ENCODE measurements at places on chromosomes 5 and 9. TPM values are rescaled to one million over a fixed set of nuclear protein-coding genes. Genes with fewer than 3 reads are reported as not detected.
A peak's percentile ranks its signal among the peaks of the same experiment; 100 is the strongest.

The EGFL7 gene
- total RNA-seq, result 1.8 TPM

The MRNIP gene
- total RNA-seq, result 54.1 TPM

The FRMD3 gene
- 0.58 TPM for total RNA-seq

The SPINK13 gene
- total RNA-seq, result not detected

The CCNI2 gene
- total RNA-seq, result 13.8 TPM

GRCh38 chr5:15366676-15367391, 133.1 kb upstream of the FBXL7 start:
- no peak for DNase-seq
- H3K4me1 ChIP-seq, result no peaks in the 10 kb centered on the region
- H3K27me3 ChIP-seq, result no peaks in the 10 kb centered on the region
- no peaks in the 10 kb centered on the region for H3K36me3 ChIP-seq
- H3K4me3 ChIP-seq, result no peak overlapping the region

- no peak overlapping the region for H3K27ac ChIP-seq
- H3K36me3 ChIP-seq, result no peaks in the 10 kb centered on the region
- no peak overlapping the region for H3K4me3 ChIP-seq
- no peak for DNase-seq
- no peaks in the 10 kb centered on the region for H3K4me1 ChIP-seq
Observed at GRCh38 chr9:3191715-3192114, 334.1 kb downstream of the RFX3 start.

- DNase-seq, result no peak
- H3K27ac ChIP-seq, result no peak overlapping the region
- H3K4me1 ChIP-seq, result no peaks in the 10 kb centered on the region
Observed at GRCh38 chr5:36177715-36178523, 26.0 kb downstream of the SKP2 start.

- H3K36me3 ChIP-seq, result no peaks in the 10 kb centered on the region
- no peak for DNase-seq
- peaks cover 19% of the 10 kb centered on the region for H3K4me1 ChIP-seq
- H3K27me3 ChIP-seq, result no peaks in the 10 kb centered on the region
- H3K4me3 ChIP-seq, result peak overlapping the region; percentile 61
Observed at GRCh38 chr5:134175921-134176510, 734 bp downstream of the SKP1 start.

GRCh38 chr9:91727316-91727861, 222.6 kb downstream of the ROR2 start:
- peaks cover 4% of the 10 kb centered on the region for H3K27me3 ChIP-seq
- no peaks in the 10 kb centered on the region for H3K4me1 ChIP-seq
- H3K36me3 ChIP-seq, result no peaks in the 10 kb centered on the region
- no peak overlapping the region for H3K27ac ChIP-seq
- no peak overlapping the region for H3K4me3 ChIP-seq
- no peak for DNase-seq

DNA sequence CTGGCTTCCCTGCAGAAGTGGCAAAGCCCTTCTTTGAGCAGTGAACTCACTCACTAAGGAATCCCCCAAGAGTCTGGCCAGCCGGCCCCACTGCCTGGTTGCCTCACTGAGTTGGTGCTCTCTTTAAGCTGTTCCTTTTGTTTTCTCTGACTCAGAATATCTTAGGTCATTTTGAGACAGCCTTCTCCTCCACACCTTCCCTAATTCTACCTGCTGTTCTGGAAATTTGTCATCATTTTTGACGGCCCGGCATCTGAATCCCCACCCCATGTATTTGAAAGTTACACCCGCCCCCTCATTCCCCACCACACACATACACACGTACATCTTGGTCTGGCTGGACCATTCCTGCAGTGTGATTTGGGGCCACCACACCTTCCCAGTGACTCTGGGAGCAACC, 41.8 kb downstream of the FGF1 start:
- no peak overlapping the region for H3K27ac ChIP-seq
- H3K27me3 ChIP-seq, result peaks cover 2% of the 10 kb centered on the region
- no peak overlapping the region for H3K4me3 ChIP-seq
- no peak for DNase-seq
- H3K4me1 ChIP-seq, result no peaks in the 10 kb centered on the region

GRCh38 chr5:144187699-144188294, 17.1 kb downstream of the KCTD16 start:
- no peaks in the 10 kb centered on the region for H3K36me3 ChIP-seq
- H3K4me3 ChIP-seq, result no peak overlapping the region
- DNase-seq, result peak; percentile 76
- H3K4me1 ChIP-seq, result peaks cover 63% of the 10 kb centered on the region
- H3K27me3 ChIP-seq, result no peaks in the 10 kb centered on the region

- H3K27me3 ChIP-seq, result no peaks in the 10 kb centered on the region
- DNase-seq, result no peak
- no peaks in the 10 kb centered on the region for H3K4me1 ChIP-seq
- H3K36me3 ChIP-seq, result peaks cover 2% of the 10 kb centered on the region
- no peak overlapping the region for H3K27ac ChIP-seq
Observed at GRCh38 chr5:107783551-107783950, 112.8 kb upstream of the EFNA5 start.

DNA sequence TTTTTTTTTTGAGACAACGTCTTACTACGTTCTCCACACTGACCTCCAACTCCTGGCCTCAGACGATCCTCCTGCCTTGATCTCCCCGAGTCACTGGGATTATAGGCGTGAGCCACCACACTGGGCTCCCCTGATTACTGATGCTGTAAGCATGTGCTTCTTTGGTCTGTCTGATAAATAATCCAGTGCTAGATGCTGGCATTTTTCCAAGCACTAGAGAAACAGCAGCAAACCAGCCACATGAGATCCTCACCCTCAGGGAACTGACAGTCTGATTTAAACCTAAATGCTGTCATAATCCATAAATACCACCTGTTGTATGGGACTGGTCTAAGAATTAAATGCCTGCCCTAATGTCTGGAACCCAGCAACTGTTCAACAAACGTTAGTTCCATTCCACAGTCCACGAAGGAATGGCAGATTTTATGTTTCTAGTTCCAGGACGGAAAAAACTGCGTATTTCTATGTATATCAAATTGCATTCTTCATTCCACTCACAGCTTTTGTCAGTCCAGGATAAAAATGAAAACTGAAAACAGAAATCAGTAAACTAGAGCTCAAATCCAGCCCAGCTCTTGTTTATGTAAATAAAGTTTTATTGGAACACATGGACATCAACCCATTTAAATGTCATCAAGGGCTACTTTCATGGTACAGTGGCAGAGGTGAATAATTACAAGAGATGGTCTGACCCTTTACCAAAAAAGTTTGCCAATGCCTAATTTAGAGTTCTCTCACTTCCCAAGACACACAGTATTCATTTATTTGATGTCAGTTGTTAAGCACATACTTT, 20.1 kb downstream of the SLC35D2 start:
- H3K27me3 ChIP-seq, result no peaks in the 10 kb centered on the region
- no peaks in the 10 kb centered on the region for H3K4me1 ChIP-seq
- no peaks in the 10 kb centered on the region for H3K36me3 ChIP-seq

GRCh38 chr5:20032896-20033295, 44.9 kb upstream of the CDH18 start:
- no peaks in the 10 kb centered on the region for H3K36me3 ChIP-seq
- H3K4me1 ChIP-seq, result no peaks in the 10 kb centered on the region
- H3K27ac ChIP-seq, result no peak overlapping the region
- no peak for DNase-seq
- no peaks in the 10 kb centered on the region for H3K27me3 ChIP-seq

- no peak overlapping the region for H3K27ac ChIP-seq
- DNase-seq, result no peak
- no peaks in the 10 kb centered on the region for H3K4me1 ChIP-seq
- H3K4me3 ChIP-seq, result no peak overlapping the region
Observed at GRCh38 chr9:35856206-35856605, 14.0 kb downstream of the OR13J1 start.

DNA sequence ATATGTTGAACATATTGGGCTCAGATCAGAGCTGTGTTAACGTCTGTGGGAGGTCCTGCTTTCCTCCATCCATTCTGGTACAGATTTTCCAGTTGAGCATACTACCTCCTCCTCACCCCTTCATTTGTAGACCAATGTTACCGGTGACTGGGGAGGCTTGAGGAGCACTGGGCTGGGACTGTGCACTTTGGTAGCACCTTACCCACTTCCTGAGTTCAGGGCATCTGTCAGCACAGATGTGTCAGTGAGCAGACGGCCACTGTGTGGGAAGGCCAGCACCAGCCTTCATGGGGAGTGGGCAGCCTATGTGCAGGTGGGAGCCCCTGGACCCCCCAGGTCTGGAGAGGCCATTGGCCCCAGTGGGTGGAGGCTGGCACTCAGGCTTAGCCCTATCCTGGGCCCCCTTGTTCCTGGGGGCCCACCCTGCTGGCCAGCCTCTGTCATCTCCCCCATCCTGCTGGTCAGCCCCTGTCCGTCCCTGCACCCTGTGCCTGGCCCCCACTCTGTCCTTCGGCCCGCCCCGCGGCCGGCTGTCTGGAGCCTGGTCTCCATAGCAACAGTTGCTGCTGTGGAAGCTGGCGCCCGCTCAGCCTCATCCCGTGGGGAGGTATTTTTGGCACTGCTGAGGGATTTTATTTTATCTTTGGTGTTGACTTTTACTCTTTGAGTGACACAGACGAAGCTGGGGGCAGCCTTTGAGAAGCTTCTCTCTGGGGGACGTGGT, 21.3 kb downstream of the WNK2 start:
- peaks cover 17% of the 10 kb centered on the region for H3K27me3 ChIP-seq
- no peak overlapping the region for H3K27ac ChIP-seq
- peaks cover 11% of the 10 kb centered on the region for H3K4me1 ChIP-seq

- H3K4me1 ChIP-seq, result no peaks in the 10 kb centered on the region
- H3K27ac ChIP-seq, result no peak overlapping the region
- no peak overlapping the region for H3K4me3 ChIP-seq
- DNase-seq, result no peak
Observed at GRCh38 chr5:171776213-171776612, 9.4 kb upstream of the SMIM23 start.
